NCI-H1417 (cell line): ENCODE measurements at places on chromosomes 16 and 17.

DNA sequence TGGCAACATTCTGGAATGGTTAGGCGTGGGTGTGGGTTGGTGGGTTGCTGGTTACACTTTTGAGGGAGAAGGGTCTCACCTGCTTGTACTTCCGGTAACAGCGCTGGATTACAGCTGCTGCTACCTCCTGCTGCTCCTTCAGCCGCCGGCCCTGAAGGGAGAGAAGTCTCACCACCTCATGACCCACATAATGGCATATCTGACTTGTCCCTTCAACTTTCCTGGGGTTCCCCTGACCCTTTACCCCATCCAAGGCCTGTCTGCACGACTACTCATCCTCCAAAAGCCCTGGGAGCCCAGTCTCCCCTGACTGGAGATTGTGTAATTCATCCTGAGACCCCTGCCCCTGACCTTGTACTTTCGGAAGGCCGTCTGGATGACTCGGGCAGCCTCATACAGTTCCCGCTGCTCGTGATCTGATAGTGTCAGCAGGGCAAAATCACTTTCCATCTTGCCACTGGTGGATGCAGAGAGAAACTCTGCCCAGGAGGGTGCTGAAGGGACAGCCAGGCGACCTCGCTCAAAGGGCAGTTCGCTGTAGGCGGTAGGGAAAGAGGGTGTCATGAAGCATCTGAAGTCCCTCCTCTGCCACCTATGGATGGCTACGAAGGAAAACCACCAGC, 2.0 kb upstream of the SPAG7 start:
- DNase-seq = no peak

DNA sequence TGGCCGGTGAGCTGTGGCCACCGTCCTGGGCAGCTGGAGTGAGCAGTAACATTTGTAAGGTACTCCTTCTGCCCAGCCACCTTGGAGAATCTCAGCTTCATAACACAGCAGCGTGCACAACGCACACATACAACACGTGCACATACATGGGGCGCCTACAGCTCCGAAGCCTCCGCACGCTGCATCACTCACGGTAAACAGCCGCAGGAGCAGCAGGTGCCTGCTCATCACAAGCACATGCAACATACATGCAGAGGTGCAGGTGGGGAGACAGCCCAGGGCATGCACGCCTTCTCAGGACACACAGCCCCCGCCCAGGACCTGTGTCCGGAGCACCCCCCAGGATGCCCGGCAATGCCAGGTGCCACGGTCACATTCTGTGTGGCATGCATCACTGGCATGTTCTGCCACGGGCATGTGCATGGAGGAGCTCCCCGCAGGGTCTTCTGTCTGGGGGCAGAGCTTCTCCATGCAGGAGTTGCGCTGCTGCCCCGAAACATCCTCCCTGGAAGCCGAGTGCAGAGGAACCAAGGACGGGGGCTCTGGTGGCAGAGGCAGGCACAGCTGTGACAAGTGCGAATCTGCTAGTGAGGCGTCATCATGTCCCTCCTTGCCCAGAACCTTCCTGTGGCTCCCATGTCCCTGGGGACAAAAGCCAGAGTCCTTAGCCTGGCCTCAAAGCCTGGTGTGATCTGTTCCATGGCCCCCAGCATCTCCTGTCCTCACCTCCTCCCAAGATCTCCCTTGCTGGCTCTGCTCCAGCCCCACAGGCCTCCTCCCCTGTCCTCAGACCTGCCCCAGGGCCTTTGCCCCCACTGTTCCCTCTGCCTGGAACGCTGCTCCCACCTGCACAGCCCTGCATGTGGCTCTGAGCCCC, 184.0 kb upstream of the GSE1 start:
- DNase-seq = no peak

GRCh38 chr16:28609631-28610594, at the start of gene SULT1A1:
Gene SULT1A1 (minus strand): TSS chr16:28610044. CDS start chr16:28608855, 1,189 bp downstream.
- DNase-seq = no peak

DNA sequence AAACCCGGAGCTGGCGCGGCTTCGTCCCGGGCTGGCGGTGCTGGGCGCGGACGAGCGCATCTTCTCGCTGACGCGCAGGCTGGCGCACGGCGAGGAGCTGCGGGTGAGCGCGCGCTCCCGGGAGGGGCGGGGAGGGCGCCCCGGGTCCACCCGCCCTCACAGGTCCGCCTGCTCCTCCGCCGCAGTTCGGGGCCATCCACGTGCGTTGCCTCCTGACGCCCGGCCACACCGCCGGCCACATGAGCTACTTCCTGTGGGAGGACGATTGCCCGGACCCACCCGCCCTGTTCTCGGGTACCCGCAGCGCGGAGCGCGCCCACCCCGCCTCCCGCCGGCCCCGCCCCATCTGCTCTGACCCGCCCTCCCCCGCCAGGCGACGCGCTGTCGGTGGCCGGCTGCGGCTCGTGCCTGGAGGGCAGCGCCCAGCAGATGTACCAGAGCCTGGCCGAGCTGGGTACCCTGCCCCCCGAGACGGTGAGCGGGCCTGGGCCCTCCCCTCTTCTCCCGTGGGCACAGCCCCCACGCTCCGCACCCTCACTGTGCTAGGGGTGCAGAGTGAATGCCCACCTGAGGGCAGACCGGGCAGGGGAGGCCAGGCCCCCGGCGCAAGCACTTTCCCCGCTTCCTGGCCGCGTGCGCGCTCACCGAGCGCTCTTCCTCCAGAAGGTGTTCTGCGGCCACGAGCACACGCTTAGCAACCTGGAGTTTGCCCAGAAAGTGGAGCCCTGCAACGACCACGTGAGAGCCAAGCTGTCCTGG, 1.4 kb downstream of the HAGHL start:
- peak; percentile 73 for DNase-seq

GRCh38 chr16:85913688-85914422, 14.9 kb downstream of the IRF8 start:
- DNase-seq = no peak

DNA sequence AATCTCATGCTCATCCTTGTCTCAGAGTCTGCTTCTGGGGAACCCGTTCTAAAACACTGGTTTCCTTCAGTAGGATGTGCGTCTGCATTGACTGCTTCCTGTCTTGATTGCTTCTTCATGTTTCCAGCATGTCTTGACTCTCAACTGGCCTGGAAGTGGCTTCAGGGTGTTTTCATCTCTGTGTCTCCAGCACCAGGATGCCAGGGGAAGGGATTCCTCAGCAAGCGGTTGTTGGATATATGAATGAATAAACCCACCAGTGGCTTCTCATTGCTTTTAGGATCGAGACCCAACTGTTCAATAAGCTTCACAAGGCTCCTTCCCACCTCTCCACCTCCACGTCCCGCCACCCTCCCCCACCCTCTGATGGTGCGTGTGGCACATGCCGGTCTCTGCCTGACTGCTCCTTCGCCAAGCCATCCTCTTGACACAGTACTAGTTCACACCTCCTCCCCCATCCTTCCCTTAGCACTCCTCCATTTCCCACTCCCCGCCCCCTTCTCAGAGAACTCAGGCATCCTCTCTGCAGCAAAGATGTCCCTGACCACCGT, 14.1 kb upstream of the TNS4 start:
- DNase-seq = no peak

- peak; percentile 50 for DNase-seq
Measured at GRCh38 chr16:8963010-8963820, 491 bp downstream of the USP7 start.

DNA sequence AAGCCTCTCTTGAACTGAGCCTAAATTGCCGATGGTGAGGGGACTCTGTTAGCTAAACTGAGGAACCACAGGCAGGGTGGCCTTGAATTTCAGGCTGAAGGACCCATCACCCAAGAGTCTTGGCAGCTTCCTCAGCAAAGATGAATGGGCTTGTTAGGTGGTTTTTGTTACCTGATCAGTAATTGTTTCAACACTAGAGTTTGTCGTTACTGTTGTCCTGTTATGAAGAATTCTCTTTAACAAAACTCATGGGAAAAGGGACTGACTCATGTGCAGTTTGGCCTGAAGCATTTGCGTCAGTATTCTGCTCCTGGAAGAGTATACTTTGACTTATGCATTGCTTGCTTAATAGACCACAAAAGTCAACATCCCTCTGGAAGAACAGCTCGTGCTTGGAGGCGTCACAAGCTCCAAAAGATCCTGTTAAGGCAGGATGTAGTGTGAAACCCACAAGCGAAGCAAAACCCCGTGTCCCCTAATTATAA, 206.0 kb downstream of the IRX3 start:
- DNase-seq = no peak

- no peak for DNase-seq
Measured at GRCh38 chr16:73610160-73610559, 562.2 kb upstream of the ZFHX3 start.

DNA sequence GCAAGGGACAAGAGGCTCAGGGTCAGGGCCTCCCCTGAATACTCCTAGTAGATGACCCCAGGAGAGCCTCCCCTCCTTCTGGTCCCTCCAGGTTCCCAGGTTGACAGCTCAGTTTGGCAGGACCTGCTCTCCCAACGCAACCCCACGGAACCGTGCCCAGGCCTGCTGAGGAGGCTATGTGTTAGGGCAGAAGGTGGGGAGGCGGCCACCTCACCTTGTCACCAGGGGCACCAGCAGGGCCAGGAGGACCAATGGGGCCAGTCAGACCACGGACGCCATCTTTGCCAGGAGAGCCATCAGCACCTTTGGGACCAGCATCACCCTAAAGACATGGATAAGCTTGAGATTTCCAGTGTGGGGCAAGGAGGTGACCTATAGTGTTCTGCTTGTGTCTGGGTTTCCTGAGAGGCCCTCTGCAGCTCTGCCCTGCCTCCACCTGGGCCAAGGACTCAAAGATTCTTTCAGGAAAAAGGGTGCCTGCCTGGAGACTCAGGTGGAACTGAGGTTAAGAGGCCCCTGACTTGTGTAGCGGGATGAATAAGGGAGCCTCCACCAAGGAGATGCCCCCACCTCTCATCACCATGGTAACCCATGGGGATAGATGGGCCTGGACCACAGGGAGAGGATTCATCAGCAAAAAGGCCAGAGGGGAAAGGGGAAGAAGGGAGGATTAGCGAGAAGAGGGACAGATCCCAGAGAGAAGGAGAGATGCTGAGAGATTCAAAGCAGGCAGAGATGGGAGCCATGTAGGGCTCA, 10.7 kb downstream of the COL1A1 start:
- DNase-seq = no peak

DNA sequence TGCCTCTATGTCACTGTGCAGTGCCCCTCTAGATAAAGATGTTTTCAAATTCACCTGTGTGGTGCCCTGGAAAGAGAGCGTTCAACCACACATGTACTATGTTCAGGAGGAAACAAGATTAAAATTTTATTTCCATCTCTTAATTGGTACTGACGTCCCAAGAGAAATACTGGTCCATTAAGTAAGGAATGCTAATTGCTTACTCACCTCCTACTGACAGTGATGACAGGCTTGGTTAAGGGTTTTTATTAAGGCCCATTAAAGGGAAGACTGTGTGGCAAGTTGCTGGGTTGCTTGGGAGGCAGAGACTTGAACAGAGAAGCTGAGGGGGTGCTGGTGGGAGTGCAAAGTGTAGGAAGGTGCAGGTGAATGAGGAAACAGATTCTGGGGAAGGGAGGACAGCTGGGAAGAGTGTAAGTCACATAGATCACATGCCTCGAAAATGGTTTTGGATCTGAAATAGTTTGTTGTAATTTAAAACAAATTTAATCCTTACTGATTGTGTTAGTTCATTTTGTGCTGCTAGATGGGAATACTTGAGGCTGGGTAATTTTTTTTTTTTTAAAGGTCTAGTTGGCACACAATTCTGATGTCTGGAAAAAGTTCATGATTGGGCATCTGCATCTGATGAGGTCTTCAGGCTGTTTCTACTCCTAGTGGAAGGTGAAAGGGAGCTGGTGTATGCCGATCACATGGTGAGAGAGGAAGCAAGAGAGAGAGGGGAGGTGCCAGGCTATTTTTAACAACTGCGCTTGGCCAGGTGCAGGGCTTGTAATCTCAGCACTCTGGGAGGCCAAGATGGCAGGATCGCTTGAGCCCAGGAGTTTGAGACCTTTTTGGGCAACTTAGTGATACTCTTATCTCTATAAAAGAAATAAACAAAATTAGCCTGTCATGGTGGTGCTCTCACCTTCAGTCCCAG, 140.5 kb downstream of the CACNG3 start:
- peak; percentile 0 for DNase-seq

- no peak for DNase-seq
Measured at GRCh38 chr17:48393283-48393682, 36.7 kb downstream of the SKAP1 start.
